ENCODE measurements at places on chromosomes 11 and 22.

DNA sequence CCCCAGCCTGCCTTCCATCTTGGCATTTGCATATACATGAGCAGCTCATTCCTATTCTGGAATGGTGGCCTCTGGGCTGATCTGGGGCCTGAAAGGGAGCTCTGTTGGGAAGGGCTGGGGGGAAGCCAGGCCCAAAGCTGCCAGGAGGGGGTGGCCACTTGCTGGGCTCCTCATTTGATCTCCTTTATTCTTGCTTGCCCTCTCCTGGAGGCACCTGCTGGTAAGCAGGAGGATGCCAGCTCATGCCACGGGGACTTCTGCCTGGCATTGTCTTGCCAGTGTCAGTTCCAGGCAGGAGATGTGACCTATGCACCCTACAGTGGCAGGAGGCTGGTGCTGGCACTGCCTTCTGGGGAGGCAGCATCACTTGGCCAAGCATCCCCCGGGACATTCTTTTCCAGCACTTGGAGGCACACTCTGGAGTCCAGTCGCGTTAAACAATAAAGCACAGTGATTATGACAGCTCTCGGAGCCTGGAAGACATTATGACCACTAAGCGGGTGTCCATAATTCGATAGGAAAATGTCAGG is 128.3 kb downstream of the NTM start:
- DNase-seq: no peak

DNA sequence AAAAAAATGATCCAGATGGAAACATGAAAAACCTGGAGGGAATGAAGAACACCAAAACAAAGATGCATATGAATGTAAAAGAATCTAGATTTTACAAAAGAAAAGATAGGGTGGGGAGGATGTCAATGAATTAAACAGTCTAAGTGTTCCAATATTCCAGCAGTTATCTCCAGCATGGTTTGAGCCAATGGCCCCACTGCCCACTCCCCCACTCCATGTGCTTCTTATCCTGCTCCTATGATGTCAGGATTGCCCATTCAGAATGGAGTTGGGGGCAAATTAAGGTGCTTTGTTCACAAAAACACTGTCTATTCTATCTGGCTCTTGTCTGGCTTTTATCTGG is 1.2 kb upstream of the OR52K1 start:
- DNase-seq: no peak

GRCh38 chr22:21591695-21592094 is 24.2 kb downstream of the UBE2L3 start:
- no peak for DNase-seq

DNA sequence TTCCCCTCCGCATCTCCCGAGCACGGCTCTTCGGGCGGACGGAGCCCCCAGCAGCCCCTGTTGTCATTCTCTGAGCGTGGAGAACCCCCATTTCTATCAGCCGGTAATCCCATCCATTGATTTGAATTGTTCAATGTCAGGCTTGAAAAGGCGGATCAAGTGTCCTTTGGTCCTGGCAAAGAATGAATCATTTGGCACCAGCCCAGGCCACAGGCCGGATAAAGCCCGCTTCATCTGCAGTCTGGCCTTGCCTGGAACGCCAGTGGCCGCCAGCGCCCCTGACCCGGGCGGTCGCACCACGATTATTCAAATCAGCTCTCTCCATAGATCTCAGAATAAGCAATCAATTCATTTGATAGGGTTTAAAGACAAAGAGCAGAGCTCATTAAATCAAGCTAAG is 188.9 kb downstream of the BRD1 start:
- no peak for DNase-seq

DNA sequence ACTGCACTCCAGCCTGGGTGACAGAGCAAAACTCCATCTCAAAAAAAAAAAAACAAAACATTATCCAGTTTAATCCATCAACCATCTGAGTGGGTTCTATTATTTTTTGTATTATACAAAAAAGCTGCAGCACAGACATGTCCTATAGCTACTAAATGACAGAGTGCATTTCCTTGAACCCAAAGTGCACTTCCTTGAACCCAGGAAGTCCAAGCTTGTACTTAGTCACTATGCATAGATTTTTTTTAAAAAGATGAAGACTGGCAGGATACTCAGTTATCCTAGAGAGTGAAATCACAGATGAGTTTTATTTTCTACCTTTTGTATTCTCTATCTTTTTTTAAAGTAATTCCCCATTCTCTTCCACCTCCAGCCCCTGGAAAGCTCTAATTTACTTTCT is 8.0 kb upstream of the RRAS2 start:
- DNase-seq: no peak

GRCh38 chr11:125777309-125777708 is 1.3 kb downstream of the PATE2 start:
- no peak for DNase-seq

GRCh38 chr11:18011633-18012032 is 1.2 kb downstream of the SERGEF start:
- no peak for DNase-seq

- DNase-seq: no peak
Measured at GRCh38 chr22:44098021-44098739, 74.1 kb downstream of the PARVB start.

DNA sequence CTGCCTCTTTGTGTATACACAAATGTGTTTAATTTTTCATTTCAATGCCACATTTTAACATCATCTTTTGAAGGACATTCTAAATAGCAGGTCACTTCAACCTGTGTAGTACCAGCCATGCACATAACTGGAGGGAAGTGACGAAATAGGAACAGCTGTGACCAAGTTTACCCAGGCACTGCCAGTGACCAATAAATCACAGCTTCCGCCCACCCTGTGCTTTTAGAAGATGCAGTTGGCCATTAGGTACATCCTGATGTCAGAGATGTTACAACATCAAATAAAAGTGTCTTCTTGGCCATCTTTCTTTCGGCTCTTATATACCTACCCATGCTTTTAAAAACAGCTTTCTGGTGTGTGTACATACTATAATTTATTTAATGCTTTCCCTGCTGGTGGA is 7.8 kb downstream of the LDLRAD3 start:
- DNase-seq: no peak

DNA sequence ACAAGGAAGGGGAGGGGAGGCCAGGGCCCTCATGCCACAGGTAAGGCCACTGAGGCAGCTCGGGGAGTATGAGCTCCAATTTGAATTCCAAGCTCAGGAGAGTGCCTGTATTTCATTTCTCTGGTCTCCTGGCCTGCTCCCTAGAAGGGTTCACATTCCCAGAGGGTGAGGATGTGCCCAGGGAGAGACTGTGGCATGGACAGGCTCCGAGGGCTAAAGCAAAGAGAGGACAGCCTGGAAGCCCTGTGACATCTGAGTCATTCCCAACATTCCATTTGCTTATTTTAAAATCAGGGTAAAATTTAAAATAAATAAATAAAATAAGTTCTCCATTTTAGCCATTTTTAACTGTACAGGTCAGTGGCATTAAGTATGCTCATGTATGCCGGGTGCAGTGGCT is 18.6 kb upstream of the FOLR1 start:
- DNase-seq: no peak

- DNase-seq: no peak
Measured at GRCh38 chr11:68683121-68683520, 1.2 kb upstream of the GAL start.

- DNase-seq: no peak
Measured at GRCh38 chr22:19143967-19144400, 467 bp downstream of the ESS2 start.

GRCh38 chr11:61679893-61680621 is at the start of gene DAGLA:
DAGLA (plus strand) TSS chr11:61680391; CDS start chr11:61720156, 39,765 bp downstream.
- peak; percentile 15 for DNase-seq

DNA sequence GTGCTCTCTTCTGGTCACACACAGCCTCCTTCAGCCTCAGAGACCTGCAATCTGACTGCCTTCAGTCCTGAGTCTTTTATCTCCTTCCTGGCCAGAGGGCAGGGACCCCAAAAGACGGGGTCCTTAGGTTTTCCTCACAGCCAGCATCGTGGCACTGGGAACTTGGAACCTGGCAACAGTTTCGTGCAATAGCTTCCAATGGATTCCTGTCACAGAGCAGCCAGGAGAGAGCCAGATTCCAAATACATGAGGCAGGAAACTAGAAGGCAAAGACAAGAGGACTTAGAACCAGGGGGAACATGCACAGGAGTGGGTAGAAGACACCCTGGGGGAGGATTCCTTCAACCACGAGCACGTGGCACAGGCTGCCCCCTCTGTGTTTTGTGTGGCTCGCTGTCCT is 48.6 kb downstream of the C11orf91 start:
- DNase-seq: no peak

DNA sequence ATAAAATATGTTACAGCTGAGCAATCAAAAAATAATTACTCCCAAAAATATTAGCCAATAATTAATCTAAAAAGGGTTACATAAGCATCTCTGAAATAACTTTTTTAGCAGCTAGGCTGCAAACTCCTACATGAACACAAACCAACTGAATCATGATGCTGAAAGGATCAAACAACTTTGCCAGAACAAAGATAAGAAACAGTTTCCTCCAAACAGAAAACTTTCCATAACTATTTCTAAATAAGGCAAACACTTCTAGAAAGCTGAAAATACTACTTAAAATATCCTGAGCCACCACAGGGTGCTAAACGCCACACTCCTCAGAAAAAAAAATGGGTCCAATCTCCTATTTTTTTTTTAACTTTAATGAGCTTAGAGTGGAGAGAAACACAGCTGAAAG is 68.6 kb upstream of the ARHGAP32 start:
- no peak for DNase-seq

GRCh38 chr11:19642185-19643158 is 70.2 kb upstream of the NAV2 start:
- no peak for DNase-seq

GRCh38 chr11:78202733-78203167 is 14.0 kb downstream of the USP35 start:
- no peak for DNase-seq

DNA sequence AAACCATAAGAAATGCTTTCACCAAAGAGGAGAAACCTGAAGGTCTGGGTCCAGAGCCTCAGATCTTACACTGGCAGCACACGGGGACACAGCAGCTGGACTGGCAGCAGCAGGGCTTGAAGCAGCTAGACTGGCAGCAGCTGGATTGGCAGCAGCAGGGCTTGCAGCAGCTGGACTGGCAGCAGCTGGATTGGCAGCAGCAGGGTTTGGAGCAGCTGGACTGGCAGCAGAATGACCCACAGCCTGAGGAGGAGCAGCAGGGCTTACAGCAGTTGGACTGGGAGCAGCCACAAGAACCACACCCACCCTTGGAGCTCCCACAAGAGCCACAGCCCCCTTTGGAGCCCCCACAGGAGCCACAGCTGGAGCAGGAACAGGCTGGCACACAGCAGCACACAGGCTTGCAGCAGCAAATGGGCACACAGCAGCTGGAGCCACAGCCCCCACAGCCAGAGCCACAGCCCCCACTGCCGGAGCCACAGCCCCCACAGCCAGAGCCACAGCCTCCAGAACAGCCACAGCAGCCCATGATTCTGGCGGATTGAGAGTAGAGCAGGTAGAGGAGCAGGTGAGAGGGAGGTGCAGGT is at the start of gene KRTAP5-11:
TSS of gene KRTAP5-11 (minus strand) at position 567 of the 587 bp plus-strand sequence. CDS start at position 529, 38 bp downstream.
- DNase-seq: no peak

DNA sequence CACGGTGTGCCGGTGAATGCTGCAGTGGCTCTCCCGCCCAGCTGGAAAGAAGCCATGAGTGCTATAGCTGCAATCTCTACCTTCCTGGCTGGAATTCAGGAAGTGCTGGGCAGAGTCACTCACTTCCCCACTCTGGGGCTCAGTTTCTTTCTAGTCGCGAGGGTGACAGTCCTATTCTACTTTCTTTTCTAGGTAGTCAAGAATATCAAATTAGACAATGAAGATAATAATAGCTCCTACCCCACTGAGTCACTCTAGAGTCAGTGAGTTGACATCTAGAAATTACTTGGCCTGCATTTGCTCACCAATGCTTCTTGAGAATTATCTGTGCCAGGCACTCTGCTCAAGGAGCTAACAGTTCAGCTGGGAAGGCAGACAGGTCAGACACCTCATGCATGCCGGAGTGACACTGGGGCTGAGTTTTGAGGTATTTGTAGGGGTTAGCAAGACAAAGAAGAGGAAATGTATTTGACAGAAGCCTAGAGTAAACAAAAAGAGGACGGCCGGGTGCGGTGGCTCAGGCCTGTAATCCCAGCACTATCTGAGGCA is 3.2 kb downstream of the CENPM start:
- no peak for DNase-seq

DNA sequence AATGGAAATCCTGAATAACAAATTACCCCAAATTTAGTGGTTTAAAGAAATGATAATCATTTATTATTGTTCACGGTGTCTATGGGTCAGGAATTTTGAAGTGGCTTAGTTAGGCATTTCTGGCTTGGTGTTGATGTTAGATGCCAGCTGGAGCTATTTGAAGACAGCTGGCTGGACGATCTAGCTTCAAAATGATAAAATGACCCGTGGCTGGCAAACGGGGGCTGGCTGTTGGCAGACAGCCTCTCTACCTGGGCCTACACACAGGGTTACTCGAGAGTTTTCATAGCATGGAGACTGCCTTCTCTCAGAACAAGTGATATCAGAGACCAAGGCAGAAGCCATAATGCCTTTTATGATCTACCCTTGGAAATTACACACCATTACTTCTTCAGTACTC is 285.2 kb downstream of the METTL15 start:
- no peak for DNase-seq

GRCh38 chr11:44576656-44577055 is 11.2 kb downstream of the CD82 start:
- DNase-seq: no peak

GRCh38 chr11:118175031-118175992 is 1.1 kb downstream of the SCN2B start:
- no peak for DNase-seq

- DNase-seq: no peak
Measured at GRCh38 chr22:44020981-44021380, 3.1 kb upstream of the PARVB start.

- DNase-seq: no peak
Measured at GRCh38 chr11:9982127-9982795, 311.8 kb downstream of the SBF2 start.

DNA sequence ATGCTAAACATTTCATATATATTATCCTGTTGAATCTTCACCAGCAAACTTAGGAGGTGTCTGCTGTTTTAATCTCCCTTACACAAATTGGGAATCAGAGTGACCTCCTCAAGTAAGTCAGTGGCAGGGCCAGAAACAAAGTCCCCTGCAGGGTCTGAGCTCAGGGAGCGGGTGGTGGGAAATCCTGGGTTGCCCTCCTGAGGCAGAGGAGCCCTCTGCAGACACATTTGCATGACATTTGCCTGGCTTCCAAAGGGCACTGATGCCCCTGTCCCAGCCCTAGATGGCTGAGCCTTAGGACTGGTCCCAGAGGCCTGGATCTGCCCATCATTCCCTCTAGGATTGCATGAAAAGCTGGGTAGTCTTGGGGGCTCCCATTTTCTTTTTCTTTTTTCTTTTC is 2.1 kb upstream of the INPP5J start:
- DNase-seq: no peak

DNA sequence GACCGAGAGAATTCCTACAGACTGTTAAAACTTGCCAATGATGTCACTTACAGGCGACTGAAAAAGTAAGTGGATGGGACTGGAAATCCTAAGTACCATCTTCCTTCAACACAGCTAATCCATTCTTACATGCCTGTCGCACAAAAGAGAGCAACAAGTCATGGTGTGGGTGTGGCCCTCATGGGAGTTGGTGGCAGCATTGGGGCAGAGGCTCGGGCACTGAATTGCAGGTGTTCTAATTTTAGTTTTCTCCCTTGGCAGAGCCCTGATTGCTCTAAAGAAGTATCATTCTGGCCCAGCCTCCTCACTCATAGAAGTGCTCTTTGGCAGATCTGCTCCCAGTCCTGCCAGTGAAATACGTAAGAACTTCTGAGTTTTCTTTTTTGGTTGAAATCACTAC is 4.6 kb downstream of the IGHMBP2 start:
- no peak for DNase-seq
